ENCODE measurements at places on chromosomes 5 and 9. TPM values are rescaled to one million over a fixed set of nuclear protein-coding genes. Genes with fewer than 3 reads are reported as not detected.
A peak's percentile ranks its signal among the peaks of the same experiment; 100 is the strongest.

Gene HINT2
- total RNA-seq = 51.5 TPM

Gene CAMK2A
- total RNA-seq = not detected

Gene ARHGAP26
- 25.5 TPM for total RNA-seq

Gene UBAP1
- total RNA-seq = 35.9 TPM

Gene CTSL
- 17.0 TPM for total RNA-seq

DNA sequence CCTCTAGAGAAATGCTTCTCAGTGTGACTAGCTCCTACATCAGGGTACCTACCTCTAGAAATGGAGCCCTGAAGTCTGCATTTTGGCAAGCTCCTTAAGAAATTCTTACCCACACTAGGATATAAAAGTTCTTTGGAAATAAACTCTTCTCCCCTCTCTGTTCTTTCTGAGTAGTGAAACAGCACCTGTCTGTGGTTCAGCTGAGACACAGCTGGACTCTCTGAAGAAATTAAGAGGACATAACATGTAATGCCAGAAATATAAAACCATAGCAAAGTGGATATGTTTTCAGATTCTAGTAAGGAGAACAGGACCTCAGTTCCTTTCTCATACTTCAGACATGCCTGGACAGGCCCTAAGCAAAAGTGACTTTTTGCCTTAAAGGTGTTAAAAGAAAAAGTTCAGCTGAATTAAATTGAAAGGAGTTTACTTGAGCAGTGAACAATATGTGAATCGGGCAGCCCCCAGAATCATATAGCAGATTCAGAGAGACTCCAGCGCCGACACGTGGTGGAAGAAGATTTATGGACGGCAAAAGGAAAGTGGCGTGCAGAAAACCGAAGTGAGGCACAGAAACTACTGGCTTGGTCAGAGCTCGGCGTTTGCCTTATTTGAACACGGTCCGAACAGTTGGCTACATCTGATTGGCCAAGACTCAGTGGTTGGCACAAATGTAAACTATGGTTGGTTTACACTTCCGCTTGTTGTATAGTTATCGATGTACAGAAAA is 64.5 kb downstream of the PRKACG start:
- no peak overlapping the region for H3K4me3 ChIP-seq
- H3K36me3 ChIP-seq = no peaks in the 10 kb centered on the region
- peak; percentile 44 for DNase-seq
- no peaks in the 10 kb centered on the region for H3K4me1 ChIP-seq
- H3K27ac ChIP-seq = no peak overlapping the region

GRCh38 chr5:94362857-94363256 is 255.5 kb downstream of the KIAA0825 start:
- DNase-seq = no peak
- H3K36me3 ChIP-seq = no peaks in the 10 kb centered on the region
- H3K4me3 ChIP-seq = no peak overlapping the region
- no peaks in the 10 kb centered on the region for H3K27me3 ChIP-seq
- H3K27ac ChIP-seq = no peak overlapping the region

- no peak for DNase-seq
- no peaks in the 10 kb centered on the region for H3K27me3 ChIP-seq
- no peak overlapping the region for H3K27ac ChIP-seq
Measured at GRCh38 chr5:8641786-8642505, 773.0 kb downstream of the MTRR start.

GRCh38 chr5:164741376-164741775 is 1236.0 kb downstream of the MAT2B start:
- DNase-seq = no peak
- no peaks in the 10 kb centered on the region for H3K27me3 ChIP-seq
- H3K27ac ChIP-seq = no peak overlapping the region
- no peaks in the 10 kb centered on the region for H3K36me3 ChIP-seq
- no peaks in the 10 kb centered on the region for H3K4me1 ChIP-seq

DNA sequence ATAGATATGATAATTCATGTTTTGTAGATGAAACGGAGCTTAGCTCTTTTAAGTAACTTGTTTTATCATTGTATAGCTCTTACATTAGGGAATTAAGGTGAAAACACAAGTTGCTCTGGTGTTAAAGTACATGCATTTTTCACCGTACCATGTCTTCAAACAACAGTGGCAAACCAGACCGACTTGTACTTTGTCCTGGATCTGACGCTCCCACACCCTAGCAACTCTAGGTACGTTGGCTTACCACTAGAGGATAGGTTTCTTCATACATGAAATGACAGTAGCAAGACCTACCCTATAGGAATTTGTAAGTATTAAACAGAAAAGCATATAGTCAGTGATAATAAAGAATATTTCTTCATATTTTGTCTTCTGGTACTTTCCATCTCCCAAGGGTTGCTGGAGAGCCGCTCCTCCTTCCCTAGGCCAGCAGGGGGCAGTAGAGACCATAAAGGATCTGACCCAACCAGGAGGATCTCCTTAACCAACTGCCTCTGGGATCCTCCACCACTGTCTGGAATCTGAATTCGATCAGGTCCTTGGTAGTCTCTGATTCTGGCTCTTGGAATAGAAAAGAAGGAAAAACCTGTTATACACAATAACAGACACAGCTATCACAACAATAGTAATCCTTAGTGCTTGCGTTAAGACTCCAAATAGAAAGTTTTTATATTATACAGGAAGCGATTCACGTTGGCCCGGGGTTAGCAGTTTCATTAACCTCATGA is 136.7 kb downstream of the CAVIN4 start:
- DNase-seq = peak; percentile 80
- H3K36me3 ChIP-seq = no peaks in the 10 kb centered on the region
- no peaks in the 10 kb centered on the region for H3K27me3 ChIP-seq
- peak overlapping the region; percentile 24 for H3K4me3 ChIP-seq

DNA sequence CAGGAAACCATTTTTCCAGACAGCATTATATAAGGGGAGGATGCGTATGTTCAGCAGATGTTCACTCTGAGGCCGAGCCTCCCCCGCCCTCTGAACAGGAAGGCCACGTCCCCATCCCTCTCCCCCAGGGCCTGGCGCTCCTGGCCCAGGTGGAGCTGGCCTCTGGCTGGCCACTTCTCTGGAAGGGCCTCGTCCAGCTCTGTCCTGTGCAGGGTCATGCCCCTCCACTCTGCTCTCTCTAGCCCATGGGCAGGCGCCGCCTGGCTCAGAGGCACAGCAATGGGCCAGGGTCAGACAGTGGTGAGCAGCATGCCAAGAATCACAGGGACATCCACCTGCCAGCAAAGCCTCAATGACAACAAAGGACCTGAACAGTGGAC is 34.2 kb downstream of the ADAMTS2 start:
- H3K4me3 ChIP-seq = no peak overlapping the region
- H3K27me3 ChIP-seq = no peaks in the 10 kb centered on the region
- H3K4me1 ChIP-seq = no peaks in the 10 kb centered on the region
- no peak for DNase-seq
- no peak overlapping the region for H3K27ac ChIP-seq

DNA sequence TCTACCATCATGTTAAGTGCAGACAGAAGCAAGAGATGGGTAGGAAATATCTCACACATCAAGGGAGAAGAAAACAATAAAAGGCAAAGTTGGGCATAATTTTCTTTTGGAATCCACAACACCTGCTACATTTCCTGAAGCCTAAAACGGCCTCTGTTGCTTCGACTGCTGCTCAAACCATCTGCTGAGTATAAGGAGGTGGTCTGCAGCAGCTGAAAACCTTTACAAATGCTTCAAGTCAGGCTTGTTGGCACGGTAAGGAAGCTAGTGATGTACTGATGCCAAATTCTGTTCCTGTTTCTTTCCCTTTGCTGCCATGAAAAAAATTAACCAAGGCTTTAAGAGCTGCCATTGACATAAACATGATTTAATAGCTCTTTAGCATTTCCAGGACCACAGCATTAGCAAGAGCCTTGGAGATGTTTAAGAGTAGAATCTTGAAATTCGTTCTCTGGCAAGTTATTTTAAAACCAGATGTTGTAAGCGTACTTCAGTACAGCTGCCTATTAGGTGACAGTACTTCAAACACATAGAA is 75.6 kb downstream of the DMRTA1 start:
- H3K36me3 ChIP-seq = no peaks in the 10 kb centered on the region
- H3K4me3 ChIP-seq = no peak overlapping the region
- no peaks in the 10 kb centered on the region for H3K4me1 ChIP-seq
- no peak overlapping the region for H3K27ac ChIP-seq
- no peaks in the 10 kb centered on the region for H3K27me3 ChIP-seq

GRCh38 chr5:15676591-15676990 is 176.6 kb downstream of the FBXL7 start:
- DNase-seq = no peak
- no peak overlapping the region for H3K4me3 ChIP-seq
- H3K27ac ChIP-seq = no peak overlapping the region
- H3K27me3 ChIP-seq = no peaks in the 10 kb centered on the region

GRCh38 chr5:27855491-27855890 is 817.1 kb upstream of the CDH9 start:
- H3K36me3 ChIP-seq = no peaks in the 10 kb centered on the region
- H3K4me1 ChIP-seq = no peaks in the 10 kb centered on the region
- no peak for DNase-seq
- H3K27me3 ChIP-seq = no peaks in the 10 kb centered on the region

All from A673 (cell line).